Activated CD8-positive, alpha-beta memory T cell treated with anti-CD3 and anti-CD28 coated beads for 24 hours (primary cell): ENCODE measurements at places on chromosomes 7 and 10.

DNA sequence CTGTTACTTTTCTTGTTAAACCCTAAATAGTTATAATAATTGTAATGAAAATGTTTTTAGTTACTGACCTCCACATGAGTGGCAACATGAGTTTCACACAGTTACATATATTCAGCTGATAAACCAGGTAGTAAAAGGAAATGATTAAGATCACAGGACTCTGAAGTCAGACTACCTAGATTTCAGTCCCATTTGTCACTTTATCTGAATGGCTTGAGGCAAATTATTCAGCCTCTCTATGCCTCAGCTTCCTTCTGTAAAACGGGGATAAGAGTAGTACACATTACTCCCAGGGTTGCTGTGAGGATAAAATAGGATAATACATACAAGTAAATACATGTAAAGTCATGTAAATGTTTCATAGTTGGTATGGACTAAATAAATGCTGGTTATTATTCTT, 254.3 kb upstream of the LRRTM3 start:
- no peak for DNase-seq

GRCh38 chr7:115128154-115128553, 206.3 kb downstream of the MDFIC start:
- DNase-seq, result no peak

- no peak for DNase-seq
Measured at GRCh38 chr7:86282014-86282682, 361.6 kb upstream of the GRM3 start.

GRCh38 chr7:56063500-56063881, 595 bp upstream of the SUMF2 start:
- DNase-seq, result no peak

- peak; percentile 13 for DNase-seq
Measured at GRCh38 chr7:158312789-158313188, 274.8 kb downstream of the PTPRN2 start.

GRCh38 chr10:35336084-35336831, at the start of gene CCNY:
TSS of gene CCNY (plus strand) at chr10:35336509. CDS start at chr10:35337054, 545 bp downstream.
- peak; percentile 90 for DNase-seq
